ENCODE measurements at places on chromosomes 13 and 19.

- peak; percentile 49 for DNase-seq
Observed at GRCh38 chr19:15550929-15551292, 42.6 kb downstream of the CYP4F22 start.

GRCh38 chr19:38649305-38650171 lies 2.1 kb downstream of the ACTN4 start:
- DNase-seq, result no peak

- no peak for DNase-seq
Observed at GRCh38 chr19:35911790-35912189, 3.7 kb upstream of the TYROBP start.

DNA sequence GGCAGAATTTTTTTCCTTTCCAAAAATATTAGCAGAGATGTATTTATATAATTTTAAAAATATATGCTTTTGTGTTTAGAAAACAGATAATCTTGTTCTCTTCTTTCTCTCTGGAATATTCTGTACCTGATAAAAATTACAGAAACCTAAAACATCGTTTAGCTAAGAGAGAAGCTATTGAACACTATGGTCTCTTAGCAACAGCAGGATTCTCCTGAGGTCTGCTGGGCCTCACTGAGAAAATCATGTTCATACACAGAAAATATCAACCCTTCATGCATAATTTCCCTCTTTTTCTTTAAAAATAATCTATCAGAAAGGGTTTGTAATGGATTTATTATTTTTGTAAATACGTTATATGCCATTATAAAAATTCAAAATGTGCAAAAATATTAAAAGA lies 242.2 kb downstream of the DCLK1 start:
- no peak for DNase-seq

GRCh38 chr13:50914176-50914700 lies 4.6 kb downstream of the RNASEH2B start:
- no peak for DNase-seq

DNA sequence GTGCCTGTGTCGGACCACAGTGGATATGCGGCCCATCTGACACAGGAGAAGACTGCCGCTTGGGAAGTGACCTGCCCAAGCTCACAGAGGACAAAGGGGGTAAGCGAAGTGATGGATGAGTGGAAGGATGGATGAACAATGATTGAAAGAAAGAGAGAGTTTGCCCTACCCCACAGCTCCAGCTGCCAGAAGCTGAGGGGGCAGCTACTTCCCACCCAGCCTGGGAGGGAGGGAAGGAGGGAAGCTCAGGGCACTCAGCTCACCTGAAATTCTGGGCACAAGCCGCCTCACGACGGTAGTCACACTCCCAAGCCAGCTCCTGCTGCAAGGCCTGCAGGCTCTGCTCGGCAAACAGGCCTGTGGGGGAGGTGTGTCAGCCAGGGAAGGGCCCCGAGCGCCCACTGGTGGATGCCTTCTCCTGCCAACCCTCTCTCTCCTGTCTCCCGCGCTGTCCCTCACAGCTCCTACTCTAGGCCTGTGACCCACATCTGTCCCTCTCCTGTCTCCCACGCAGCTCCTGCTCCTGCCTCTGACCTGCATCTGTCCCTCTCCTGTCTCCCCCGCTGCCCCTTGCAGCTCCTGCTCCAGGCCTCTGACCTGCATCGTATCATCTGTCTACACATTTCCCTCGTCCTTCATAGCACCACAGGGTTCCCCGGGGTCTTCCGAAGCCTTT lies 12.0 kb upstream of the NUMBL start:
- DNase-seq, result peak; percentile 5

- DNase-seq, result no peak
Observed at GRCh38 chr19:30253581-30253996, 118.6 kb upstream of the ZNF536 start.

GRCh38 chr13:74930402-74931165 lies 551.4 kb downstream of the TBC1D4 start:
- no peak for DNase-seq

GRCh38 chr19:51365211-51365964 lies 800 bp downstream of the ETFB start:
- DNase-seq, result no peak

Measured in SHP77 (cell line).